Activated T-helper 2 cell treated with anti-CD3 and anti-CD28 coated beads, Interferon-gamma antibody, Interleukin-2, Interleukin-4, amounts not matched to agents 10 μg/mL and 5 μg/mL and 100 μg/mL, durations not matched to agents 14 hours and 24 hours and 36 hours (primary cell): ENCODE measurements at places on chromosomes 12 and 14. TPM values are rescaled to one million over a fixed set of nuclear protein-coding genes. Genes with fewer than 3 reads are reported as not detected.

The C12orf50 gene
- total RNA-seq = not detected in 2 replicates

The CLEC12A gene
- 0.30 and 0.32 TPM in 2 replicates for total RNA-seq

The SLC2A14 gene
- 0.05 and 0.07 TPM in 2 replicates for total RNA-seq

The PHETA1 gene
- total RNA-seq = 3.9 and 4.3 TPM in 2 replicates

The PYGL gene
- total RNA-seq = 1.5 and 2.1 TPM in 2 replicates

The STK38L gene
- 23.4 and 24.2 TPM in 2 replicates for total RNA-seq

The FAM186B gene
- total RNA-seq = 0.30 and 0.37 TPM in 2 replicates

The P2RX2 gene
- total RNA-seq = not detected in 2 replicates

The XRCC3 gene
- total RNA-seq = 52.9 and 53.7 TPM in 2 replicates

The OR6C1 gene
- not detected in 2 replicates for total RNA-seq

The RBP5 gene
- 1.2 TPM in 1 of 2 replicates, not detected in the other for total RNA-seq

The SLC39A5 gene
- 0.39 and 1.4 TPM in 2 replicates for total RNA-seq

The SLC24A4 gene
- total RNA-seq = not detected in 2 replicates

The MIP gene
- not detected in 2 replicates for total RNA-seq

The CLEC4D gene
- not detected in 2 replicates for total RNA-seq

The P2RX4 gene
- 25.1 and 25.2 TPM in 2 replicates for total RNA-seq

The SIX6 gene
- total RNA-seq = not detected in 2 replicates

The GALNT16 gene
- total RNA-seq = 0.11 TPM in 1 of 2 replicates, not detected in the other

The ZNF26 gene
- 15.2 and 17.1 TPM in 2 replicates for total RNA-seq

The IFI27L2 gene
- total RNA-seq = 47.4 and 48.8 TPM in 2 replicates

The LHX5 gene
- not detected in 2 replicates for total RNA-seq

The ZFHX2 gene
- 2.0 and 2.5 TPM in 2 replicates for total RNA-seq

The SERPINA10 gene
- not detected in 2 replicates for total RNA-seq

The FGF23 gene
- total RNA-seq = not detected in 2 replicates

The TMEM63C gene
- total RNA-seq = 0.53 and 1.0 TPM in 2 replicates

The TMEM233 gene
- not detected in 2 replicates for total RNA-seq

The GLIPR1L2 gene
- total RNA-seq = not detected in 2 replicates

The ADAM20 gene
- total RNA-seq = 0.25 and 0.39 TPM in 2 replicates

The IFNG-AS1 gene
- total RNA-seq = not detected in 2 replicates

The KCNK10 gene
- total RNA-seq = not detected in 2 replicates

The CACNB3 gene
- 11.5 and 13.1 TPM in 2 replicates for total RNA-seq

The VRTN gene
- total RNA-seq = not detected in 2 replicates

The PRH2 gene
- not detected in 2 replicates for total RNA-seq

The PRDM4 gene
- total RNA-seq = 30.5 and 34.4 TPM in 2 replicates

The TAS2R7 gene
- not detected in 2 replicates for total RNA-seq
